ENCODE measurements at places on chromosomes 6 and 20.
A peak's percentile ranks its signal among the peaks of the same experiment; 100 is the strongest.

GRCh38 chr6:168643401-168643800 lies 202.4 kb downstream of the SMOC2 start:
- DNase-seq: no peak

- DNase-seq: no peak
These were observed 37.7 kb downstream of the ADGRF1 start for GRCh38 chr6:47004463-47004862.

DNA sequence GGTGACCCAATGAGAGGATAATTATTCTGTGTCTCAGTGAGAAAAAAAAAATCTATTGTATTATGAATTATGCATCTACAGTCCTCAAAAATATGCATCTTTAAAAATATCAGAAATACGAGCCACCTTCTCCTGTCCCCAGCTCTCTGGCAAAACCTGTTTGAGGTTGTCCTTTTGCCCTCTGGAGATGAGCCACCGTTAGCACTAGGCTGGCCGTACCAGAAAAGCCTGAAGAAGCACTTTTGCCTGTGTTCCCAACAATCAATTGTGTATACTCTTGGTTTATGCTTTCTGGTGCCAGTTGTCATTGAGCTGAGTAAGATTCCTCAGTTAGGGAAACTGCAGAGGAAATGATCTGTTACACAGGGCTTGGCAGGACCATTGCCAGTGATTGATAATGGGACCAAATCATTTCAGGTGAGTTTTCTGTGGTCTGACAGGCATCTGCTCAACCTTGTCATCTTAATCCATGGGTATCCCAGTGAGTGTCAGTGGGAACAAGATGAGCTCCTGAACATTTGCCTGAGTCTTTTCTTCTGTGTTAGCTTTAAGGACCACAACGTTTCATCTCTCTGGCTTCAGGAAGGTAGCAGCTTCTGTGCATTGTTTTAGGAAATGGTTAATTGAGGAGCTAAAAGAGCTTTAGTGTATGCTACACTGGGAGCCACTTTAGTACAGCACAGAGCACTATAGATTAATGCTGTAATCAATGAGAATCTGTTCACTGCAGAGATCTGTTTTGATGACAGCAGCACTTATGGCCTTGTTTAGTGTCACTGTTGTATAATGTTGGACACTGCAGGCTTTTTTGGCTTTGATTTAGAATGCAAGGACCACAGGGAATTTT lies 330.1 kb downstream of the RIMS1 start:
- no peak for DNase-seq

GRCh38 chr6:143427109-143427817 lies 23.2 kb downstream of the ADAT2 start:
- DNase-seq: peak; percentile 54

GRCh38 chr20:45892828-45893500 lies 1.8 kb downstream of the CTSA start:
- DNase-seq: no peak

- no peak for DNase-seq
These were observed 25.6 kb upstream of the ENPP4 start for GRCh38 chr6:46104209-46104608.

- no peak for DNase-seq
These were observed 27.3 kb downstream of the PRDM1 start for GRCh38 chr6:106113256-106113959.

DNA sequence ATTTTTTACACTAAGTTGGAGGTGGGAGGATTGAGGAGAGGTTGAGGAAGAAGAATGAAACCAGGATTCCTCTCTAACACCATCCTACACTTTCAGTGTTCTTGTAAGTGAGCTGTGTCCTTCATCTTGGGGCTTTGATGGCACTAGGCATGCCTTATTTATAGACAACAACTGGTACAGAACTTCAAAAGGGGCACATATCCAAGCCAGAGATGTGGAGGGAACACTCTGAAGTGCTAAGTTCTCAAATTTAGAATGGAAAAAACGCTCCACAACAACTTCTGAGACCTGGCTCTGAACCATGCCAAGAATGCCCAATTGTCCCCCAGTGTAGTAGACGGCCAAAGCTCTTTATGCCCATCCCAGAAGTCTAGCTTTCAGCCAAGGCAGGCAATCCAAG lies 16.2 kb upstream of the PKHD1 start:
- DNase-seq: no peak

DNA sequence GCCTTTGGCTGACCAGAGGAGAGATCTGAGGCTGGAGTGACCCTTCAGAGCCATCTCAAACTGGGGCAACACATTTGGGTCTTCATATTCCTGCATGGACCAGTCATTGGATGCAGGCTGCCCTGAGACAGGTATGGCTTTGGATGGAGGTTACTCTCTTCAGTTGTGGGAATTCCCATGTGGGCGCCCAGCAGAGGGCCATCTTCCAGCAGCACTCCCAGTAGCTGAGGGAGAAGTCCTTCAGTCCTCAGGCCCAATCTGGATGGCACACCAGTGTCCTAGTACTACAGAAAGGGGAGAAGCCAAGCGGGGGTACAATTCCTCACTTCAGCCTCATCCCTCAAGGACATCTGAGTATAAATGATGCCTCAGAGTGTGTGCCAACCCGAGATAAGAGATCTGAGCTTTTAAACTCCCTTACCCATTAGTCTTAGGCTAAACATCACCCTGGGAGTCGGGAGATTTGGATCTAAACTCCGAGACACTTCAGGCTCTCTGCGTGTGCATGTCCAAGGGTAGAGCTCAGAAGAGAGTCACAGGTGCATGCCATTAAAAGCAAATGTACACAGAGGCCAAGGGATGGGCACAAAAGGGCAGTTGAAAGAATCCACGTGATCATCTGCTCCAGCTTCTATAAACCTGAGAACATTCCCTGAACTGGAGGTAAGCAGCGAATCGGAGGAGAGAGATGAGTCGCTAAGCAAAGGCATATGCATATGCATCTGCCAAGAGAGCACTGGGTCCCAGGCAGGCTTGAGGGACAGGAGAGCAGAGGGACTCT lies 204.6 kb downstream of the CD83 start:
- no peak for DNase-seq

DNA sequence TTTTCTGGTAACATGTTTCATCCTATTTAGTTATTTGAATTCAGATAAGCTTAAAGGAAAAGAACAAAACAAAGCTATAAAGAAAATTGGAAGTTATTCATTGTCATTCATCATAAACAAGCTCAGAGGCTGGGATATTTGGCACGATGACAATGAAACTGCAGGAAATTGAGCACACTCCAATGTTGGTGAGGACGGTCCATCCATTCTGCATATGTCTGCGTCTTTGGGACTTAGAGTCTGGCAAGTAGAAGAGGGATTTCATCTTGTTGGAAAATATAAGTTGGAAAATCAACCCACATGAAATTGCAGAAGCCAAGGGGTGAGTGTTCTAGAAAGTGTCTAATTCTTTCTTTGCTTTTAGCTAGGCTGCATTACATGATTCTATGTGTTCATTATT lies 78.4 kb downstream of the HDGFL1 start:
- DNase-seq: no peak

DNA sequence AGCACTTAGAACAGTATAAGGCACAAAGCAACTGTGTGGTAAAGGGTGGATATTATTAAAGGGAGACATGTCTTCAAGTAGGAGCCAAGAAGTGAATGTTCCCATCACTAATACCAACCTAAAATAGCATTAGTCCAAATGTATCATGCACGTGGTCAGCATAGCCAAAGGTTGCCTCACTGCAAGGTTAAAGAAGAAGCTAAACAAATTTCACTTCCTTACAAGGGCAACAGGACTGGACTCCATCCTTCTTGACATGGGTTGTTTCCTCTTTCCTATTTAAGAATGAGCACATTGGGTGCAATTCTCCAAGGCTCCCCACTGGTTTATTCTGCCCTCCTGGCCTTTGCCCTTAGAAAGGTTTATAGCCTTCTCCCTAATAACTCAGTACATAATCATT lies 186.7 kb downstream of the PHACTR1 start:
- no peak for DNase-seq

GRCh38 chr6:113488812-113489685 lies 368.1 kb upstream of the MARCKS start:
- no peak for DNase-seq

DNA sequence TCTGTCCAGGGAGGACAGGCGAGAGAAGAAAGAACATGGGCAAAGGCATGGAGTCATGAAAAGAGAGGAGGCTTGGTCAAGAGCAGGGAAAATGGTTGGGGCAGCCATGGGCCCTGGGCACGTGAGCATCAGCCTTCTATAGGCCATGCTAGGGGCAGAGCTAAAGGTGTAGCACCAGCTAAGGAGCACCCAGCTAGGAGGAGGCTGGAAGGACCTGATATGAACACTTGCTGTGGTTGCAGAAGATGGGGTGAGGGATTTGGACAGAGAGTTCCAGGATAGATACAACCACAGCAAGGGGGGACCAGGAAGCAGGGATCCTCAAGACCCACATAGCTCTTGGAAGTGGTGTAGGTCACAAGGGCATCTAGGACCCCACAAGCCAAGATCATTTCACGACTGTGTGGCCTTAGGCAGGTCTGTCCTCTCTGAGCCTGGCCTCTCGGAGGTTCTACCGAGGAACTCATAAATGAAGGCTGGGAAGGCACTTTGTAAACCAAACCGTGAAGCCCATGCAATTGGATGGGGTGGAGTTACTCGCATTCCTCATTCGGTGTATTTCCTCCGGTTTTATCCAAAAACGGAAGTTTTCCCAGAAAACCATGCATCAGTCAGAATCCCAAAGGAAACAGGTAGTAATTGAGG lies 74.0 kb upstream of the TOP1 start:
- no peak for DNase-seq

DNA sequence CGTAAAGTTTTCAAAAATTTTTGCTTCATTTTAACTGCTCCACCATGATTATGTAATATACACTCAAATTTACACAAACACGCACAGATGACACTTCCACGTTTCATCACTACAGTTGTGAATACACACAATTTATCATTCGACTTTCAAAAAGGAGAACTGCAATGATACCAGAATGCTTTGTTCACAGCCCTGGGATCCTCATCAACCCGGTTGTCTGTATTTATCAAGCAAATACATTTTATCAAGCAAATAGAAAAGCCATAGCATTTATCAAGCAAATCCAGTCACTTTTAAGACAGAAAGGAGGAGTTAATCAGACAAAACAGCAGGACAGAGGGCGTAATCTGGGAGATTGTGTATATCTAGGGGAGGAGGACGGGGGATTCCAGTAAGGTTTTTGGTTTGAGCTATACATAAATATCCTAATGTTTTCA lies 20.3 kb upstream of the ABT1 start:
- DNase-seq: no peak

GRCh38 chr20:11849976-11850670 lies 67.6 kb upstream of the BTBD3 start:
- no peak for DNase-seq

GRCh38 chr6:166600931-166601330 lies 14.5 kb upstream of the RAMACL start:
- DNase-seq: no peak

- no peak for DNase-seq
These were observed 44.3 kb downstream of the ADGRB3 start for GRCh38 chr6:68679399-68679798.

- no peak for DNase-seq
These were observed 85.0 kb upstream of the CCDC28A start for GRCh38 chr6:138688580-138688979.

DNA sequence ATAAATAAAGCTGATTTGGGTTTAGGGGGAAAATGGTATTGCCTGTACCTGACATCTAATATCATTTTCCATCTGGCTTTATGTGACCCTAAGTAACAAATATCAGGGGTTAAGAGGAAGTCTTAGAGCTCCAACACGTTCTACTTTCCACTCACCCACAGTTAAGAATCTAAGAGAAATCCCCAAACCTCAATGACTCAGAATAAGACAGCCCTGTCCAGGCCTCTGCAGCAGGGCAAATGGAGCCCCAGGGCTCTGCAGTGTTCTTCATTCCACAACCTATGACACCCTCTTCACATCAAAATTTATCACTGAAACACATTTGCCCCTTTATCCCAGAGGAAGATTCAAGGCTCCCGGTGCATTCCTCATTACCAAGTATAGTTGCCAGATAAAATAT lies 20.3 kb upstream of the TENT5A start:
- DNase-seq: no peak

DNA sequence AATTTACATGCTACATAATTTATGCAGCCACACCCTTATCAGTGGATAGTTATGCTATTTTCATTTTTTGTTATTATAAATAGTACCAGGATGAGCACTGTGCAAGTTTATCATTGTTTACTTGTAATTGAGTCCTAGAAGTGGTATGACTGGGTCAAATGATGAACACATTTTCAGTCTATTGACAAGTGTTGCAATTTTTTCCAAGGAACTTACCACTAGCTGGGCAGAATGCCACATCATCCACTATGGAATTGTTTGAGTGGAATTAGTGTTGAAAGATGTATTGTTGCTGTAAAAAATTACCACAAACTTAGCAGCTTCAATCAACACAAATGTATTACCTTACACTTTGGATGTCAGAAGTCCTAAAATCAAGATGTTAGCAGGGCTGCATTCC lies 38.1 kb upstream of the OPN5 start:
- DNase-seq: no peak

DNA sequence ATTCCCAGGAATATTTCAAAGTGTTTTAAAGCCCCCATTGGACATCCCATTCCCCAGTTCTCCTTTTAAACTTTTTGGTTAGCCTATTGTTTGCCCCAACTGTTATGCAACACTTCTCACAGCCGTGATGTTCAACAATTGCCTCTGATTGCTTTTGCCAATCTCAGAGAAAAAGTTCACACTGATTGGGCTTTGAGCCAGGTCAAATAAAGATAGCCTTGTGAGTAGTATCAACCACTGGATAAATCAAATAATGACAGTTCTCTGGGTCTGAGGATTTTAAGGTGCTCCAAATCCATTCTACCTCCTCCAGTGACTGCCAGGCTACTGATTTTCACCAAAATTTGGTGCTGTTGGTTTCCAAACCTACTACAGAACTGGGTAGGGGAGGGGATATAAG lies 19.1 kb upstream of the NOP56 start:
- no peak for DNase-seq

GRCh38 chr6:96940322-96940721 lies 15.8 kb downstream of the KLHL32 start:
- no peak for DNase-seq

DNA sequence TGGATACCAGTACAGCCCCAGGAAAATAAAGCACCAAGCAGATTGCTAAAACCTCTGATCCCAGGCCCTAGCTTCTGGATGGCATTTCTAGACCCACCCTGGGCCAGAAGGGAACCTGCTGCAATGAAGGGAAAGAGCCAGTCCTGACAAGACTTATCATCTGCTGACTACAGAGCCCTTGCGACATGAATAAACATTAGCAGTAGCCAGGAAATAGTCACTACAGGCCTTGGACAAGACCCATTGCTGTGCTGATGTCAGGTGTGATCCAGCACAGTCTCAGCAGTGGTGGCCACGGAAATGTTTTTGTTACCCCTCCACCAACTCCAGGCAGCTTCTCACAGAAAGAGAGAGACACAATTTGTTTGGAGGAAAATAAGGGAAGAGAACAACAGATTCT lies 399.3 kb downstream of the HAO1 start:
- no peak for DNase-seq

GRCh38 chr6:30897882-30898281 lies 10.1 kb upstream of the GTF2H4 start:
- DNase-seq: no peak

DNA sequence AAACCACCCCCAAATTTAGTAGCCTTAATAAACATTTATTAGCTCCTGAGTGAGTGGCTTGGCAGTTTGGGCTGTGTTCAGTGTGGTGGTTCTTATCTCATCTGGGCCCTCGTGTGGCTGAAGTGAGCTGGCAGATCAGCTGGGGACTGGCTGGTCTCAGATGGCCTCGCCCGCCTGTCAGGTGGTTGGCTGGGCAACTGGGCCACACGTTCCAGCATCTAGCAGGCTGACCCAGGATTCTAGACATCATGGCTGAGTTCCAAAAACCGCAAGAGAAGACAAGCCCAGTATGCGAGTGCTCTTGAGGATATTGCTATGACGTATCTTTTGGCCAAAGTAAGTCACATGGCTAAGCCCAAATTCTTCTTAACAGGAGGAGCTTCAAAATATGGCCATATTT lies 28.9 kb downstream of the EIF2S2 start:
- no peak for DNase-seq

Measured in stimulated activated CD8-positive, alpha-beta memory T cell treated with anti-CD3 and anti-CD28 coated beads, Interleukin-4, amount 100 ng/mL, for 1 hour (primary cell).